ENCODE measurements at places on chromosomes 3 and 15.

- no peak for DNase-seq
These were observed 2.1 kb downstream of the ABHD17C start for GRCh38 chr15:80697075-80697685.

- DNase-seq, result peak; percentile 89
These were observed 296.8 kb downstream of the RORA start for GRCh38 chr15:60932051-60932915.

DNA sequence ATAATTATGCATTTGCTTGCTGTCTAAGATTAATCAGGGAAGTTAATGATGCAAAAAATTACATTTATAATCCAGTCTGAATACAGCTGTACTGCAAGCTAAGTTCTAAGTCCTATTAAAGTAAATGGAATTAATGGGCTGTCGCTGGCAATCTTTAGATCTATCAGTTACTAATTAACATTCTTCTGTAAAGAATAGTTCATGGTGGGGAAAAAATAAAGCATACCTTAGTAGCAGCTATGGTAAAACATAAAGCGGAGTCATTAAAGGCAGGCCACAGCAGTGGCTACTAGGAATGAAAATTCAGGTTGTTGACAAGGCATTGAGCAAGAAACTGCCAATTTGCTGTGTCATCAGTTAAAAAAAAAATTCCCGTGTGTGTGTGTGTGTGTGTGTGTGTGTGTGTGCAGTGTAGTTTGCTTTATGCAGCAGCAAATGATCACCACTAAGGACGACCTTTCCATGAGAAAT is 129.8 kb downstream of the ZNF385D start:
- DNase-seq, result no peak

- no peak for DNase-seq
These were observed 677.7 kb upstream of the NECTIN3 start for GRCh38 chr3:110393941-110394340.

GRCh38 chr3:194399874-194400411 is 877 bp upstream of the GP5 start:
- DNase-seq, result no peak

- DNase-seq, result no peak
These were observed 14.7 kb upstream of the CA12 start for GRCh38 chr15:63396152-63396928.

DNA sequence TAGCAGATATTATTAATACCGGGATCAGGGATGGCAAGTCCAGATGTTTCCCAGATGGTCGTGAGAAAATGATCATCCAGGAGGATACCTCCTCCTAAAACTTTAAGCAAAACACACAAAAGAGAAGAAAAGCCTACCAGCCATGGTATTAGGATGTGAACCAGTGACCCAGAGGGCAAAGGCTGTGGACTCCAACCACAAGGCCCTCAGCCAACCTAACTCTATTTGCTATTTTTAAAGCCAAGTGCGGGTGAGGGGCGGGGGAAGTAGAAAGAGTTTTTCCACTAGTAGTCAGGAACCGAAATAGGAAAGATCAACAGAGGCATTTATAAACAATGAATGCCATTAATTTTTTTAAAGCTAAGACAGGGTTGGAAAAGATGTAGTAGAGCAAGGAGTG is 77.4 kb downstream of the STAC start:
- DNase-seq, result no peak

- DNase-seq, result no peak
These were observed 310.6 kb downstream of the CACNA2D3 start for GRCh38 chr3:54432975-54433374.

DNA sequence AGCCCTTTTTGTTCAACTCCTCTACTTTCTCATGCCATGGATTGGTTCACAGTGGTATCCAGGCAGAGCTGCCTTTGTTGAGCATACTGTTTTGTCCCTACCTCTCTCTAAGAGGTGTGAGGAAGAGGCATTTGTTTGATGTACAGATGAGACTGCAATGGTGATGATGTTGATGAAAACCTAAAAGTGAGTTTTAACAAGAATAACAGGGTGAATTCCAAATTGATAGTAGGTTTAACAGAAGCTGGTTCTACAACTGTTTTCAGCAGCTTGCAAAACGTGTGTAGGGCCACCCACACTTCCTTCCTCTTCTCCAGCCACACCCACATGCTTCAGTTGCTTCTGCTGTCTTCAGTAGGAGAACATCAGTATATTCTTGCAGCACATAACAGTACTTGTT is 10.2 kb downstream of the SNRK start:
- DNase-seq, result no peak

- DNase-seq, result no peak
These were observed 41.2 kb downstream of the HERC1 start for GRCh38 chr15:63792584-63792983.

- DNase-seq, result no peak
These were observed 174.1 kb upstream of the SLCO3A1 start for GRCh38 chr15:91679447-91679846.

DNA sequence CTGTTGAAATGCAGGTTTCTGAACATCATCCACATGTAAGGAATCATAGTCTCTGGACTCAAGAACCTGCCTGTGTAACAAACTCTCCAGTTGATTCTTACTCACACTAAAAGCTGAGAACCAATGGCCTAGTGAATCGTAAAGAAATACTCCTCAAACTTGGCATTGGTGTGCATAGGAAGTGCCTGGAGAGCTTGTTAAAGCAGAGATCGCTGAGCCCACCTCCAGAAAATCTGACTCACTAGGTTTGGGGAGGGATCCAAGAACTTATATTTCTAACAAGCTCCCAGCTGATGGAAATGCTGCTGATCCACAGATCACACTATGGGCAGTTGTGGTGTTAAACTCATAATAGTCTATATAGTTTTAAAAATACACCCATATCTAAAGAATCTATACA is 55.8 kb upstream of the LMCD1 start:
- peak; percentile 87 for DNase-seq

DNA sequence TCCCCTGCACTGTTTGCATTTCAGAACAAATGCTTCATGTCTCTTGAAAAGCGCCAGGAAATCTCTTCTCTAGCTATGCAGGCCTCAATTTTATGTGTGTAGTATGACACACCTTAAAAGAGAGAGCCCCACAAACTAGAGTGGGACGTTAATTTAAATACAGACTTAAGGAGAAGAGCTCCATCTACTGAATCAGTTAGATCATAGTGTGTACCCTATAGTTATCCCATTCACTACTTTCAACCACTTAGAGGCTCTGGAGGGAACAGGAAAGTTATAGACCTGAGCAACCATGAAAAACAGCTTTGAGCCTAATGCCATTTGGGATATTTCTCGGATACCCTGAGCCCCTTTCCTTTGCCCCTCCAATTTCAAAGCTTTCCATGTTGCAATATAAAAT is 153.7 kb downstream of the TIGIT start:
- peak; percentile 45 for DNase-seq
